Myocyte (in vitro differentiated cells): ENCODE measurements at places on chromosomes 11 and 22.

DNA sequence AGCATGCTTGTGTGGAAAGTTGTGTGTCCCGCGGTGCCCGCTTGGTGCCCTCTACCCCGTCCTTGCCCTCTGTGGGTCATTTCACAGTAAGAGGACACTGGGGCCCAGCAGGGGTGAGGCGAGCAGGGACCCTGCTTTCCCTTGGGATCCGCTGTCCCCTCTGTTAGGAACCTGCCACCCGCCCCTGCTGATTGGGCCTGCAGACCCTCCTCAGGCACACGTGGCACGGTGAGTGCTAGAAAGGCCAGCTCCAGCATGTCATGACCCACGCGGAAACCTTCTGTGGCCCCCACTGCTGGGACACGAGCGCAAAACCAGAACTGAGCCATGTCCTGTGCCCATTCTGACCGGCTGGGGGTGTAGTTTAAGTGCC, 353.1 kb downstream of the TBC1D22A start:
- no peak for DNase-seq

GRCh38 chr11:134037046-134037908, 31.6 kb upstream of the JAM3 start:
- peak; percentile 63 for DNase-seq

DNA sequence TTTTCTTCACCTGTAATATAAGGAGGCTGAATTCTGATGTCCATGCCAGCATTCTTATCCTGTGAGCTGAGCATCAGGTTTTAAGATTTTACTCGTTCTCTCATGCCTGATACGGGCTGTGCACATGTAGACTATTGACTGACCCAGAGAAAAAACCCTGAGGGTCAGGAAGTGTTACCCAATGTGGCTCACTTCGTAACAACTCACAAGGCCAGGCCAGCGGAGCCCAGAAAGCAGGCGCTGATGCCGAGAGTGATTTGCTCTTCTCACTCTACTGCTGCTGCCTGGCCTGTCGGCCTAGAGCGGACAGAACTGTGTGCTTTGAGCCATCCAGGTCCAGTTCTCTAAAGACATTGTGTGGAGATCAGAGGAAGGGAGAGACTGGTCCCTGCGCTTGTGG, 10.8 kb downstream of the THYN1 start:
- no peak for DNase-seq

DNA sequence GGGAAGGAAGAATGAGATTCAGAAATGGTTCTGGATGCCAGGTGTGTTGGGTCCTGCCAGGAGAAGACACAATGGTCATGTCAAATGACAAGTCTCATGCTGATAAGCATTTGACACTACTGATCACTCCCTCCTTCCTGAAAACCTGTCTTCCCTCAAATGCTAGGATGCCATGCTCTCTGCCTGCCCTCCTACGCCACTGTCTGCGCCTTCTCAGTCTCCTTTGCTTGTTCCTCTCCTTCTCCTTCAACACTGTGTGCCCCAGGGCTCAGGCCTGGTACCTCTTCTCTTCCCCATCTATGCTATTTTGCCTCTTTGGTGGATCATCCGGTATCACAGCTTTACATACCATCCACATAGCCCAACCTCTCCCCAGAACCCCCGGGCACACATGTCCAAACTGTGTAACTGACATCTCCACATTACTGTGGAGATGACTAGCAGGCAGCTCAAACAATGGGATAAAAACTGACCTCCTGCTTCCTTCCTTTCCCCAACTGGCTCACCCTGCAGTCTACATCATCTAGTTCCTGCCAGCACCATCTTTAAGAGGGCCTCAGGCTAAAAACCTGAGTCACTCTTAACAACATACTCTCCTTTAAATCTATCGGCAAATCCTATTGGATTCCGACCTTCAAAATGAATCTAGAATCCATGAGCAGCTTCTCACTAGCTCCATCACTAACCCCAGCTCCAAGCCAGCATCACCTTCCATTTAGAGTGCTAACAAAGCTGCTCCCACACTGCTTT, 8.2 kb downstream of the AP1B1 start:
- DNase-seq: no peak

GRCh38 chr11:131744847-131745246, 374.4 kb downstream of the NTM start:
- DNase-seq: no peak

GRCh38 chr11:68973219-68973618, 7.6 kb downstream of the MRGPRD start:
- no peak for DNase-seq

GRCh38 chr11:12077535-12078280, 32.7 kb upstream of the MICAL2 start:
- peak; percentile 75 for DNase-seq

GRCh38 chr11:73532310-73532709, 65.6 kb downstream of the FAM168A start:
- DNase-seq: no peak

DNA sequence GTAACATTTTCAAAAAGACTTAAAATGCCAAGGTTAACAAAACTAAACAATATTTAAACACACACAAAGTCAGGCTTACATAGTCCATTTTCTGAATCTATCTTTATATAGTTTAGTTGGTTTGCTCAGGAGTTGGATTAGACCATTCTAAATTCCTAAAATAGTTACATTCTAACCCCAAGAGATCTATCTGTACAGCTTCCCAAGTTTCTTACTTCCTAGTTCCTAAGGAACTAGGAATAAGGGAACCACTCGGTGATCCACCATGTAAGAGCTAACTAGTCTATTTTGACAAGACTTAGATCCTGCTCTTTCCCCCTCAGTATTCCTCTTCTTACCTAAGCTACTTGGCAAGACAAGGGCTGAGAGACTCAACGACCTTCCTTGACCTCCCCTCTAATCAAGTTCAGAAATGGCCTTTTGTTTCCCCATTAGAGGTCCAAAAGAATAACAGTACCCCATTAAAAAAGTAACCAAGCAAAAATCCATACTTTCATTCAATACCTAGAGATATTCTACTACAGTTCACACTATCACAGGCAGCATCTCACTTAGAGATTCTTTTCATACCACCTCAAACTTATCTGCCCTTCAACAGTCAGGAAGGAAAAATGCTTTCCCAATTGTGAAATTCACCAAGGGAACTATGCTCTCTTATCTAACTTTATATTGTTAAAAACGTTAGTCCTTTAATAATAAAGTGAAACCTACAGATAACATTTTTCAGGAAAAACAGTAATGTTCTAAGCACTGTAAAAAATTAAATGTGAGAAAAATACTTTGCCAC, 253.1 kb downstream of the TTC28 start:
- no peak for DNase-seq

- no peak for DNase-seq
Measured at GRCh38 chr22:22784249-22785039, 103.2 kb upstream of the IGLL5 start.

GRCh38 chr11:72146625-72147024, 11.1 kb downstream of the FOLR3 start:
- DNase-seq: peak; percentile 48

DNA sequence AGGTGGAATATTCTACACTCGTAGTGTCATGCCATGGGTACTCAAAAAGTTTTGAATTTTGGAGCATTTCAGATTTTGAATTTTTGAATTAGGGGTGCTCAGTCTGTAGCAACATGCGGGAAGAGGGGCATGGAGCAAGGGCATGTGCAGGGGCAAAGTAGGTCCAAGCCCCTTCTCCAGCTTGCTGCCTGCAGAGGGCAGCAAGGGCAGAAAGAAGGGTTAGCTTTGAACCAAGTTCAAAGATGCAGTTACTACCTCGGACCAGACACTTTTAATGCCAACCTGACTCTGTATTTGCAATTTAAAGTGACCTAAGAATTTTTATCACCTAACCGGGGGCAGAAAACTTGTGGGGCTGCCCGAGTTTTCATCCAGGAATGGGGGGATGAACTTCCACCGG, 68.2 kb downstream of the CD82 start:
- no peak for DNase-seq

DNA sequence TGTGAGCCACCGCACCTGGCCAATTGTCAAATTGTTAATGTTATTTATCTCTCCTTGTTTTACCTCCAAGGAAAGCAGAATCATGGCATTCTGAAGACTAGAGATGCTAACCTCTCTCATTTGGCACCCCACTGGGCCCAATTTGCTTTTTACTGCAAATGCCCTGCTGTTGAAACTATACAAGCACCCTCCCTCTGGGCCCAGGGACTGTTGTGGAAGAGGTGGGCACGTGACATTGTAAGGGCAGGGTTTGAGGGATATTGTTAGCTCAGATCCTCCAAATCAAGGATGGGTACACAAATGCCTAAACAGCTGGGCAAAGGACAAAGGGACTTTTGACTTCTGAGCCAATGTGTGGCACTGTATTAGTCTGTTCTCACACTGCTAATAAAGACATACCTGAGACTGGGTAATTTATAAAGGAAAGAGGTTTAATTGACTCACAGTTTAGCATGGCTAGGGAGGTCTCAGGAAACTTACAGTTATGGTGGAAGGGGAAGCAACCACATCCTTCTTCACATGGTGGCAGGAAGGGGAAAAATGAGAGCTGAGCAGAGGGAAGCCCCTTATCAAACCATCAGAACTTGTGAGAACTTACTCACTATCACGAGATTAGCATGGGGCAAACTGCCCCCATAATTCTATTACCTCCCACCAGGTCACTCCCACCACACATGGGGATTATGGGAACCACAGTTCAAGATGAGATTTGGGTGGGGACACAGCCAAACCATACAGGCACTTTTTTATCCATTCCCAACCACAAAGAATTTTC, 6.5 kb upstream of the ALDH3B2 start:
- DNase-seq: no peak

DNA sequence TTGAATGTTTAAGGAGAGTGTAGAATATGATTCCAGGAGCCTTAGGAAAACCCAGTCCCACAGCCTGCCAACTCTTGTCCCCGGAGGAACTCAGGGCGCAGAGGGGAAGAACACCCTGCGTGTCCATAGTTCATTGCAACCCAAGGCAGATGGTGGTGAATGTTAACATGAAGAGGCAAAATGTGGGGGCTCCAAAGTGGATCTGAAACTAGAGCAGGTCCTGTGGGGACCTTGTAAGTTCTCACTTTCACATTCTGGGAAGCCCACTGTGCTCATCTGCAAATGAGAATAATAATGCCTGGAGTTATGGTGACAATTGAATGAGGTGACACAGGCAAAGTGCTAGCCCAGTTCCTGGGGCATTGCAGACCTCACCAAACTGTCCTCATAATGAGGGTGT, 201.1 kb downstream of the DBX1 start:
- no peak for DNase-seq

DNA sequence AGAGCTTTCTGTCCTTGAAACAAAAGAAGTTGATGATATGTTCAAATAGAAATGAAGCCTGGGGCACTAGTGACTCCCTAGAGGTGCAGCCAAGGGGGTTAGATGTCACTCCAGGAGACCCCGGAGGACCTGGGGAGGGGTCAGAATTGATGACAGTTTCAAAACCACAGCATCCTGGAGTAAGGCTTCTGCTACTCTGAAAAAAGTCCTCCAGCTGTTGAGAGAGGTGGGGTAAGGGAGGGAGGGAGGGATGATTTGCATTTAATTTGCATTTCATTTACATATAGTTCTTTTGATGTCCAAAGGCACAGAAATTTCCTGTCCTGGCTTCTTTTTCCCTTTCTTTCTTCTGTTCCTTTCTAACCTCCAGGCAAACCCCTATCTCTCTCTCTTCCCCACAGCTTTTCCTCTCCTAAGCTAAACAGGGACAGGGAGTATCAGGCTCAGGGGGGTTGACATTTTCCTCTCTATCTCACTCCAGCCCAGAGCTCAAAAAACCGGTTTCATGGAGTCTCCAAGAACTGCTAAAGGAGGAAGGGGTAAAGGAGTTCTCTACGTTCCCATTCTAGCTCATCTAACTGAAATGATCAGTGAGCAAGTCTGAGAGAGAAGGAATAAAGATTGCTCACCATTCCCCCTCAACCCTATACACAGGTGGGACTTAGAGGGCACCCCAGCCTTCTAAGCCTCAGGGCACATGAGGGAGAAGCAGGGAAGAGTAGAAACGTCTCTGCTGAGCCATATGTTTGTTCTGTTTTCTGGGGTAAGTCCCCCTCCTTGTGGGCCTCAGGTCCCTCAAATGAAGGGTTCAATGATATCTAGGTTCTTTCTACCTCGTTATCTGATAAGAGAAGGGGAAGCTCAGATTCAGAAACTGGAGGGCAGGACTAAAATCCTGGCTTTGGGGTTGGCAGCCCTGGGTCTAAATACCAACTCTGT, 3.5 kb upstream of the POU2F3 start:
- DNase-seq: no peak

GRCh38 chr11:71185411-71185810, 67.0 kb downstream of the SHANK2 start:
- no peak for DNase-seq

- DNase-seq: no peak
Measured at GRCh38 chr22:44431256-44431655, 66.8 kb downstream of the RTL6 start.
